ENCODE measurements at places on chromosomes 2 and 18. TPM values are rescaled to one million over a fixed set of nuclear protein-coding genes. Genes with fewer than 3 reads are reported as not detected.
A peak's percentile ranks its signal among the peaks of the same experiment; 100 is the strongest.

- no peak overlapping the region for H3K4me3 ChIP-seq
- H3K27ac ChIP-seq, result no peak overlapping the region
- no peaks in the 10 kb centered on the region for H3K4me1 ChIP-seq
- DNase-seq, result no peak
These were observed 54.6 kb downstream of the ANKRD44 start for GRCh38 chr2:197256021-197256420.

GRCh38 chr2:238380336-238380735 lies 46.4 kb upstream of the ASB1 start:
- H3K27me3 ChIP-seq, result no peaks in the 10 kb centered on the region
- no peak for DNase-seq
- H3K27ac ChIP-seq, result peak overlapping the region; percentile 28
- H3K4me3 ChIP-seq, result no peak overlapping the region
- H3K36me3 ChIP-seq, result no peaks in the 10 kb centered on the region
- peaks cover 23% of the 10 kb centered on the region for H3K4me1 ChIP-seq

GRCh38 chr2:61640406-61640805 lies 102.2 kb upstream of the XPO1 start:
- H3K4me1 ChIP-seq, result peaks cover 4% of the 10 kb centered on the region
- no peaks in the 10 kb centered on the region for H3K36me3 ChIP-seq

GRCh38 chr2:71358931-71359671 lies 27.5 kb downstream of the ZNF638 start:
- H3K4me1 ChIP-seq, result no peaks in the 10 kb centered on the region
- H3K27me3 ChIP-seq, result no peaks in the 10 kb centered on the region
- no peak overlapping the region for H3K4me3 ChIP-seq

DNA sequence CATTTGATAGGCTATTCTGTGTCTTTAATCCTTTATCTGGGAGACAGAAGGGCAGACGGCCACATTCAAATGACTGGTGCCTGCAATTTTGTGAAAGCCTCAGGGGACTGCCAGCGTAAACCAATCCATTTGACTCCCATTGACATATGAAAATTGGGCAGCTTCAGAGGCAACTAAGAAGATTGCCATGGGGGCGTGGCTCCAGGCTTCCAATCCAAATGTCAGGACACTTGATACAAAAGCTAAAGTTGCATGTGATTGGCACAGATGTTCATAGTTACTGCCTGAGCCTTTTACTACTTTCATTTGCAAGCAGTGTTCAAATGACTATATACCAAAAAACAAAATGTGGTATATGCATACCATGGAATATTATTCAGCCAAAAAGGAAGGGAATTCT lies 42.0 kb downstream of the SPC25 start:
- no peaks in the 10 kb centered on the region for H3K4me1 ChIP-seq
- H3K27me3 ChIP-seq, result no peaks in the 10 kb centered on the region
- DNase-seq, result no peak

The SLC23A3 gene
- 2.4 TPM for total RNA-seq

The SERPINB12 gene
- total RNA-seq, result not detected

The UGT1A9 gene
- total RNA-seq, result not detected

The RPRD1A gene
- total RNA-seq, result 25.6 TPM

Measured in pancreas (tissue), 10 donors.